A549 (cell line): ENCODE measurements at places on chromosomes 16 and 17.
A peak's percentile ranks its signal among the peaks of the same experiment; 100 is the strongest.

- no peak for DNase-seq
Observed at GRCh38 chr17:41959030-41959335, 7.6 kb upstream of the CNP start.

GRCh38 chr17:11548398-11548797 lies 49.9 kb upstream of the DNAH9 start:
- no peak for DNase-seq

GRCh38 chr17:66032082-66032712 lies 159.7 kb downstream of the CEP112 start:
- no peak for DNase-seq

DNA sequence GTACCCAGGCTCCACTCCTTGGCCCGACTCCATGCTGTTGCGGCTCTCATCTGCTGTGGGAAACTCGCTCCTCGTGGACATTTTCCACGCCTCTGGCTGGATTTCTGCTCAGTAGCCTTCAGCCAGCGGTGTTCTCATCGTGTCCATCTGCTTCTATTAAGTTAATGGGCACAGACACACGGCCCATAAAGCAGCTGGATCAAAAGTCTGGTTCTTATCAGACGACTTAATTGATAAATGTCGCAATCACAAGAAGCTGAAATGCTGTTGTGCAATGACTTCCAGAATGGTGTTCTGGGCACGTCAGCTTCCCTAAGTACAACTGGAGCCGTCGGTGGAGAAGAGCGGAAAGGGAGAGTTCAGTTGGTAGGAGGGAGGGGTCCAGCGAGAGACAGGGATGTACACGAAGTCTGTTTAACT lies 211.7 kb upstream of the CHMP6 start:
- DNase-seq: no peak

DNA sequence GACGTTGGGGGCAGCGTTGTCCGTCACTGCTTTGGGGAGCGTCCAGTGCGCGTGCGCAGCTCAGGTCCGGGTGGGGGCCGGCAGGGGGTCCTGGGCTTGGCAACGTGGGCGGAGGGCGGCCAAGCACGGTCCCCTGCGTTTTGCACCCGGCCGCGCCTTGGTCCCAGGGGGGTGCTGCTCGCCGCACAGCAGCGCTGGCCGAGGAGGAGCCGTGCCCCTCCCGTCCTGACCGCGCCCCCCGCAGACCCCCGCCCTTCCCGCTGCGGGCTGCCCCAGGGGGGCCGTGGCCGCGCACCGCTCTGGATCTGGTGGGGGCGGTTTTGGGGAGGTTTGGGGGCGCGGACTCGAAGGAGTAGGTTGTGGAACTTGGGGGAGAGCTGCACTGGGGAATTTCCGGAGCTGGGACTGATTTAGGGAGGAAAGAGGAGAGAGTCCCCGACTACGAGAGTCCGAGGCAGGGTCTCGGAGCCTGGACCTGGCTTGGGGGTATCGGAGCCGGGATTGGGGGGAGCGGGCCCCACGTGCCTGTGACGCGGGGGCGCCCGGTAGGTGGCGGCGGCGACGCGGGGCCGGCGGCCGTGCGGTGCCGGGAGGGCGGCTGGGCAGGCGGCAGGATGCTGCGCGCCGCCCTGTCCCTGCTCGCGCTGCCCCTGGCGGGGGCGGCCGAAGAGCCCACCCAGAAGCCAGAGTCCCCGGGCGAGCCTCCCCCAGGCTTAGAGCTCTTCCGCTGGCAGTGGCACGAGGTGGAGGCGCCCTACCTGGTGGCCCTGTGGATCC lies at the start of gene SLC9A5:
Gene SLC9A5 (plus strand): TSS at position 579 of the 777 bp plus-strand sequence. CDS start 36 bp downstream, at position 615.
- DNase-seq: no peak

DNA sequence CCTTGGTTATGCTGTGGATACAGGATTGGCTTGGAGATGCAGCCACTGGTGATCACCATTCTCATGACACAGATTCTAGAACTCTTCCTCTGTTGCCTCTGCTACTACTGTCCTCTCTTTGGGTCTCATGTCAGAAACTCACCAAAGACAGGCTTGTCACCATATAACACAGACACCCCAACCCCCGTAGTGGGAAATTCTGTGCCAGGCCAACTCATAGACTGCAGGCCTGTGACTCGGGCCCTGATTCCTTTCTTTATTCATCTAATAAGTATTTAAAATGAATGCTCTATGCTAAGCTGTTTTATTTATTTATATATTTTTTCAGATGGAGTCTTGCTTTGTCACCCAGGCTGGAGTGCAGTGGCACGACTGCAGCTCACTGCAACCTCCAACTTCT lies 9.5 kb downstream of the CYB5D2 start:
- DNase-seq: no peak

GRCh38 chr16:15874745-15875314 lies 13.6 kb downstream of the CEP20 start:
- DNase-seq: peak; percentile 80

DNA sequence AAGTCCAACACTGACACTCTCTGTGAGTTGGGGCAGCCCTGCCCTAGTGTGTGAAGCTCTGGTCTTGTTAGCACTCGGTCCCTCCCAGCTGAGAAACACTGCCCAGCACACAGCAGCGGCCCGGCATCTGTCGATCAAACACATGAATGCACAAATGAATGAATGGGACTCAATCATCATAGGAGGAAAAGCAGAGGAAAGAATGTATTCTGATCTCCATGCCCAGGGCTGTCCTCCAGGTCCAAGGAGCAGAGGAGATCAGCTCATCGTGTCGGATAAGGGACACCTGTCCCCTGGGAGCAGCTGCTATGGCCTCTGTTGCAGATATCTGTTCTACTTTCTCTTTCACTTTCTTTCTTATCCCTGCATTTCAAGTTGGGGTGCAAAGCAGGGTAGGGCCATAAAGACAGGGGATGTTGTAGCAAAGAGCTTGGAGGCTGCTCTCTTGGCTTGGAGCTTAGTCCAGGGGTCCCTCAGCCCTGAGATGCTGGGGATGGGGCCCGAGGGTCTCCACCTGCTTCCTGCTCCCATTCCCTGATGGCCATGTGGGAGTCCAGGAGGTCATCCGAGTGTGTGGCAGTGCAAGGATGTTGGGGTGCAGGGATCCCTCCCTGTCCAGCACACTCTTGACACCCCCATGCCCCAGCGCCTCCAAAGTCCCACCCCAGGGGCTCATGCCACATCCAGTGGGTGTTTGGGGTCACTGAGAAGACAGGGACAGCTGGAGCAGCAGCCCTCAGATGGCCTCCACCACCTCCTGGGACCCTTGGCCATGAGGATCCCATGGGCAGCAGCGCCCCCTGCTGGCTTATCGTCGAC lies 88.2 kb downstream of the IRF8 start:
- DNase-seq: no peak

DNA sequence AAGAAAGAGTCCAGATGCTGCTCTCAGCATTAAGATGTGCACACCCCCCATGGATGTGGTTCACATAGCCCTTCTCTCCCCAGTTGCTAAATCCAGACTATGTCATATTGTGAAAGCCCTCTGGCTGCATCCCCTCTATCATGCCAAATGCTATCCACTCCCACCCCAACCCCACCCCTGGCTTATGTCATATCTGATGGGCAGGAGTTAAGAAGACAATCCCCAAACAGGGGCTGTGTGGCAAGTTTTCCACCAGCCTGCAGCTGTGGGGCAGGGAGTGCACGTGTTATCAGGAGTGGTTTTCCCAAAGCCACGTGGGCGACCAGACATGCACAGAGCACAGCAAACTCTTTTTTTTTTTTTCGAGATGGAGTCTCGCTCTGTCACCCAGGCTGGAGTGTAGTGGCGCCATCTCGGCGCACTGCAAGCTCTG lies 10.0 kb downstream of the FAM117A start:
- DNase-seq: no peak

DNA sequence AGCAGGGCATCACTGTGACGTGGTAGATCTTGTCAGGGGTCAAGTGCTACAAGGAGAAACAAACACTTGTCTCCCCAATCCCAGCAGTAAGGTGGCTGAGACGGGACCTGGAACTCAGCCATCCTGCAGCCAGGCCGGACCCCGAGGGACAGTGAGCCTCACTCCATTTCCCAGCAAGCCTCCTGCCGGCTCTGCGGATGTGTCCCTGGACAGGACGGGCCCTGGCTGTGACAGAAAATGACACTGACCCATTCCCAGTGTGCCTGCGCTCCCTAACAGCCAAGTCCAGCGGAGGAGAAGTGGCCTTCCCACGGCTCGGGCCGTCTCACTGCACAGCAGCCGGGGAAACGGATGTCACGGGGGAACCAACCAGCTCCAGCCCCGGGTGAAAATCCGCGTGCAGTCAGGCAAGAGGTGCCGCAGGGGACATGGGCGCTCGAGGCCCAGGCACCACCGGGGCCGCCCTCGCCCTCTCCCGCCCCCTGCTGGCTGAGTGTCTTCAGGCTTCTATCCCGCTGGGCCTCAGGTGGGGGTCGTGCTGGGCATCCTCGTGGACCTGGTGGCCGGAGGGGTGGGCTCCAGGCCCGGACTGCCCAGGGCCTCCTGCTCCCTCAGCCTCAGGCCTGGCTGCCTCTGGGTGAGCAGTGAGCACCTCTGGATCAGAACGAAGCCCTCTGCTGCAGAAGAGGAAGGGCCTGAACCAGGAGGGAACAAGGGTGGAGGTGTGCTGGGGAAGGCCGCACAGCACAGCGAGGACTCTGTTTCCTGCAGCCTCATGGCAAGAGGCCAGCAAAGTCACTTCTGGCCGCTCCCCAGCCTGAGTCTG lies 6.7 kb downstream of the HAGHL start:
- DNase-seq: no peak

- no peak for DNase-seq
Observed at GRCh38 chr16:80862160-80862705, 57.8 kb upstream of the CDYL2 start.

DNA sequence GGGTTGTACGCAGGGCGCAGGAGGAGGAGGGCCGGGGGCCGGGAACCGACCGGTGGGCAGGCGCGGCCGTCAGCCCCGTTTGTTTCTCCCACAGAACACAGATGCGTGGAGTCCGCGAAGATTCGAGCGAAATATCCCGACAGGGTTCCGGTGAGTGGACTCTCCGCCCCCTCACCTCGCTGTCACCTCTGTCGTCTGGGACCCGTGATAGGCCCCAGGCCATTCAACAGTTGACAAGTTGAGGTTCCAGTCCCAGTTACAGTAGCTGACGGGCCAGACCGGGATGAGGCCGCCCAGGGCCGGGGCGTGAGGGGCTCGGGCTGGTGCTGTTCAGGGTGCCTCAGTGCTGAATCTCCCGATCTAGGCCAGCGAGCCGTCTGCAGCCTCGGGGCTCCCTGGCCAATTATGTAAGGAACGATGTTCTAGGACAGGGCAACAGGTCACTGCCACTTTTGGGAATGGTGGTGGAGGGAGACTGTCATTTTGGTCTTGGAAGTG lies 628 bp downstream of the GABARAPL2 start:
- no peak for DNase-seq

- peak; percentile 37 for DNase-seq
Observed at GRCh38 chr16:24580665-24581064, 41.3 kb downstream of the RBBP6 start.

- no peak for DNase-seq
Observed at GRCh38 chr16:68644715-68645493, at the start of gene CDH3. TSS of gene CDH3 (plus strand) at chr16:68645310. CDS start at chr16:68645380, 70 bp downstream.

DNA sequence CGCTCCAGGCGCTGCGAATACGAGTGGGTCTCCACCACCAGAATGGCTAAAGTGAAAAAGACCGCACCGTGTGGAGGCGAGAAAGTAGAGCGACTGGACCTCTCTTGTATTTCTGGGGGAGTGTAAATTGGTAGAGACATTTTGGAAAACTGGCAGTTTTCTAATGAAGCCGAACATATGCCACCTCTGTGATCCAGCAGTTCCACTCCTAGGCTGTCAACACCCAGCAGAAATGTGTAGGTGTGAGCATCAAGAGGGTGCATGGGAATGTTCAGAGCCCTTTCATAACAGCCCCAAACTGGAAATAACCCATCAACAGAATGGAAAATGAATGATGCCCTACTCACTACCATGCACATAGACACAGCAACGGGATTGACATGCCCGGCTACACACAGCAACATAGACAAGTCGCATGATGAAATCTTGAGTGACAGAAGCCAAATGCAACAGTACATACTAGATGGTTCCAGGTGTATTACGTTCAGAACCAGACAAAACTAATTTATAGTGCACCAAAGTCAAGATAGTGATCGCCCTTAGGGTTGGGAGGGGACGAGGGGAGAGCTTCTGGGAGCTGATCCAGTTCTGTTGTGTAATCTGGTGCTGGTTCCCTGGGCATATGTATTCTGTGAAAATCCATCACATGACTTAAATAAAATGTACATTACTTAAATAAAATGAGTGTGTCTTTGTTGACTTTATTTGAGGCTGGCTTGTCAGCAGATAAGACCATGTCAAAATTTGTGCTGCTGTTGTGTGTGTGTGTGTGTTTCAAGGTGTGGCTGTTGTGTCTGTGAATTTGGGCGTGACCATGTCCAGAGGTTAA lies 877 bp upstream of the BCL7C start:
- no peak for DNase-seq

- DNase-seq: peak; percentile 77
Observed at GRCh38 chr17:33779234-33779591, 475.9 kb upstream of the CCL2 start.

GRCh38 chr16:86363057-86363490 lies 147.3 kb upstream of the FOXF1 start:
- DNase-seq: no peak

DNA sequence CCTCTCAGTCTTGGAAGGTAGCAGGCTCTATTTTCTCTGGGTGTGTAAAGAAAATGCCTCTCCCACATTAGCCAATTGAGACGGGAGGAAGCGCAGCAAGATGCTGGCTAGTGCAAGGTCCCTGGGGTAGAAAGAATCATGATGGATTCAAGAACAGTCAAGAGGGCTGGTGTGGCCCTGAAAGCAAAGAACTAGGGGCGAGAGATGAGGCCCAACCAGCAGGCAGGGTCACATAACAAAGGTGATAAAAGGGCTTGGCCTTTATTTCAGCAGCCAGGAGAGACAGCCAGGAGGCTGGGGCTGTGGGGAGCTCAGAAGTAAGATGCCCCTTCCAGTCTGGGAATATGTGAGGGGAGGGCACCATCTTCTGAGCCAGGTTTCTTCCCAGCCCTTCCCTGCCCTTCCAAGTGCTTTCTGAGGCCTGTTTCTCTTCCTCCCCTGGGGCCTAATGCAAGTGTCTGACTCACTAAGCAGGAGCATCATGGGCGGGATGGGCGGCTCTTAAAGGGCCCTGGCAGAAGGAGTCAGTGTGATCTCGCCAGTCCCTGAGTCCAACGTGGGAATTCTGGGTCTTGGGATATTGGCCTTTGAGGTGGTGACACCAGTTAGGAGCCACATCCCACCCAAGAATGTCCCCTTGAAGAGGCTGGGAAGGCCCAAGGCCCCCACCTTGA lies 3.9 kb upstream of the NLRC5 start:
- DNase-seq: peak; percentile 75

GRCh38 chr17:61695779-61696337 lies 104.8 kb upstream of the NACA2 start:
- no peak for DNase-seq

DNA sequence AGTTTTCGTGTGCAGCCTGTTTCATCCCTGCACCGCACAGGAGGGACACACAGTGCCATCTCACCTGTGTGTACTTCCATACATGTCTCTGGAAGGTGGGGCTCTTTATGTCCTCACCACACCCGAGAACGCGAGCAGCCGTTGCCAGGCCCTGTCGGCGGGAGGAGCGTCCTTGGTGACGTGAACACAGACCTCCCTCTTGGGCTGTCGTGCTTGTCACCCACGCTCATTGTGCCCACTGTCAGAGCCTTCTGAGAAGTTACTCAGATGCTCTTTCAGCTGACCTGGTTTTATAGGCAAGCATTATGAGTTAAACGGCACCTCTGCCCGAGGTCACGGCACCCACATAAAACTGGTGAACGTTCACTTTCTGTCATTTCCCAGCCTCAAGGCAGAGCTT lies 40.2 kb downstream of the ZNF750 start:
- DNase-seq: no peak

GRCh38 chr17:78868391-78868790 lies 27.8 kb upstream of the USP36 start:
- DNase-seq: no peak

GRCh38 chr16:14002416-14002990 lies 68.6 kb upstream of the MRTFB start:
- DNase-seq: no peak

GRCh38 chr16:74611721-74612120 lies 4.8 kb upstream of the GLG1 start:
- no peak for DNase-seq
